Activated naive CD4-positive, alpha-beta T cell treated with anti-CD3 and anti-CD28 coated beads for 36 hours (primary cell): ENCODE measurements at places on chromosomes 6 and 20. TPM values are rescaled to one million over a fixed set of nuclear protein-coding genes. Genes with fewer than 3 reads are reported as not detected.

Gene GABRR1
- not detected for total RNA-seq

- H3K4me3 ChIP-seq = peak overlapping the region; percentile 99
- H3K36me3 ChIP-seq = peaks cover 19% of the 10 kb centered on the region
- H3K27me3 ChIP-seq = no peaks in the 10 kb centered on the region
- no peak for DNase-seq
- peaks cover 57% of the 10 kb centered on the region for H3K4me1 ChIP-seq
These were observed 2.7 kb downstream of the HIVEP2 start for GRCh38 chr6:142942238-142942637.

GRCh38 chr6:41815587-41815986, 28.1 kb downstream of the TOMM6 start:
- no peak overlapping the region for H3K27ac ChIP-seq
- H3K4me3 ChIP-seq = no peak overlapping the region
- no peaks in the 10 kb centered on the region for H3K27me3 ChIP-seq
- DNase-seq = no peak
- no peaks in the 10 kb centered on the region for H3K4me1 ChIP-seq
- no peaks in the 10 kb centered on the region for H3K36me3 ChIP-seq

- H3K4me1 ChIP-seq = peaks cover 31% of the 10 kb centered on the region
- peak; percentile 88 for DNase-seq
- peak overlapping the region; percentile 86 for H3K27ac ChIP-seq
- H3K36me3 ChIP-seq = no peaks in the 10 kb centered on the region
These were observed 118.4 kb upstream of the SGK1 start for GRCh38 chr6:134436281-134436815.

DNA sequence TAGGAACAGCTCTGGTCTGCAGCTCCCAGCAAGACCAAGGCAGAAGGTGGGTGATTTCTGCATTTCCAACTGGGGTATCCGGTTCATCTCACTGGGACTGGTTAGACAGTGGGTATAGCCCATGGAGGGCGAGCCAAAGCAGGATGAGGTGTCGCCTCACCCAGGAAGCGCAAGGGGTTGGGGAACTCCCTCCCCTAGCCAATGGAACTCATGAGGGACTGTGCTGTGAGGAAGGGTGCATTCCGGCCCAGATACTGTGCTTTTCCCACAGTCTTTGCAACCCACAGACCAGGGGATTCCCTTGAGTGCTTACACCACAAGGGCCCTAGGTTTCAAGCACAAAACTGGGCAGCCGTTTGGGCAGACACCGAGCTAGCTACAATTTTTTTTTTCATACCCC, 21.8 kb downstream of the HDDC2 start:
- no peak overlapping the region for H3K27ac ChIP-seq
- peaks cover 29% of the 10 kb centered on the region for H3K4me1 ChIP-seq
- no peaks in the 10 kb centered on the region for H3K27me3 ChIP-seq
- H3K4me3 ChIP-seq = no peak overlapping the region
- H3K36me3 ChIP-seq = peaks cover 79% of the 10 kb centered on the region
- DNase-seq = no peak

DNA sequence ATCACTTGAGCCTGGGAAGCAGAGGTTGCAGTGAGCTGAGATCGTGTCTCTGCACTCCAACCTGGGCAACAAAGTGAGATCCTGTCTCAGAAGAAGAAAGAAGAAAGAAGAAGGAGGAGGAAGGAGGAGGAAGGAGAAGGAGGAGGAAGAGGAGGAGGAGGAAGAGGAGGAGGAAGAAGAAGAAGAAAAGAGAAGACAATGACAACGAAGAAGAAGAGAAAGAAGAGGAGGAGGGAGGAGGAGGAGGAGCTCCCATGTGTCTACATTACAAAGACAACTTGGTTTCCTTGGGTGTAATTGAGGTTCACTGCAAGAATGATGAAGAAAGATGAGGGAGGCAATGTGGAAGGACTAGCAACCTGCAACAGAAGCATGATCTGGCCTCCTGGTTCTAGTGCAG, 21.3 kb upstream of the CEP85L start:
- H3K27me3 ChIP-seq = no peaks in the 10 kb centered on the region
- peaks cover 5% of the 10 kb centered on the region for H3K36me3 ChIP-seq
- H3K4me3 ChIP-seq = peak overlapping the region; percentile 38
- H3K4me1 ChIP-seq = peaks cover 58% of the 10 kb centered on the region

Gene GSTA2
- total RNA-seq = not detected

Gene FAM209B
- 0.95 TPM for total RNA-seq

DNA sequence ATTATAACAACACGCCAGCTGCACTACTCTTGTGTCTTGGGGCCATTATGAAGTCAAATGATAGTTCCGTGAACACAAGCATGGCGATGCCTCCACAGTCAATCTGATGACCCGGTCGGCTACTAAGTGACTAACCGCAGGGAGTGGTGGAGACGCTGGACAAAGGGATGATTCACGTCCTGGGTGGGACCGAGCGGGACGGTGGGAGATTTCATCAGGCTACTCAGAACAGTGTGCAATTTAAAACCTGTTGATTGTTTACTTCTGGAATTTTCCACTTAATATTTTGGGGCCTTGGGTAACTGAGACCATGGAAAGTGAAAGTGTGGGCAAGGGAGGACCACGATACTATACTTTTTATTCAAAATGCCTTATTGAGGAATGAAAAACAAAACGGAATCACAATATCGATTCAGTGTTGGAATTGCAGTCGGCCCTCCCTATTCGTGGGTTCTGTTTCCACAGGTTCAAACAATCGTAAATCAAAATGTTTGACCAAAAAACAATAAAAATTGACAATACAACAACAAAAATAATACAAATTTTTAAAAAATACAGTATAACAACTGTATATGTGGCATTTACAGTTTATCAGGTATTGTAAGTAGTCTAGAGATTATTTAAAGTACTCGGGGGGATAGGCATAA, 66.5 kb downstream of the MYLK4 start:
- H3K27me3 ChIP-seq = no peaks in the 10 kb centered on the region
- no peaks in the 10 kb centered on the region for H3K36me3 ChIP-seq
- H3K4me1 ChIP-seq = no peaks in the 10 kb centered on the region
- no peak for DNase-seq

GRCh38 chr20:34293119-34293518, 10.0 kb downstream of the AHCY start:
- no peaks in the 10 kb centered on the region for H3K27me3 ChIP-seq
- H3K36me3 ChIP-seq = peaks cover 47% of the 10 kb centered on the region
- DNase-seq = no peak
- peaks cover 3% of the 10 kb centered on the region for H3K4me1 ChIP-seq

Gene MEI4
- not detected for total RNA-seq

GRCh38 chr20:3071610-3072529, at the start of gene OXT:
Gene OXT, plus strand, starts transcription at chr20:3071620. Its CDS starts 36 bp downstream, at chr20:3071656.
- no peaks in the 10 kb centered on the region for H3K27me3 ChIP-seq
- peak within 1 kb of the TSS; percentile 77 for H3K4me3 ChIP-seq
- H3K27ac ChIP-seq = peak within 1 kb of the TSS; percentile 53
- no peaks in the 10 kb centered on the region for H3K36me3 ChIP-seq

GRCh38 chr20:34604980-34605788, 46.7 kb downstream of the MAP1LC3A start:
- H3K36me3 ChIP-seq = peaks cover 1% of the 10 kb centered on the region
- peak overlapping the region; percentile 4 for H3K27ac ChIP-seq
- H3K4me3 ChIP-seq = no peak overlapping the region
- peaks cover 5% of the 10 kb centered on the region for H3K4me1 ChIP-seq

Gene FRMD1
- not detected for total RNA-seq

DNA sequence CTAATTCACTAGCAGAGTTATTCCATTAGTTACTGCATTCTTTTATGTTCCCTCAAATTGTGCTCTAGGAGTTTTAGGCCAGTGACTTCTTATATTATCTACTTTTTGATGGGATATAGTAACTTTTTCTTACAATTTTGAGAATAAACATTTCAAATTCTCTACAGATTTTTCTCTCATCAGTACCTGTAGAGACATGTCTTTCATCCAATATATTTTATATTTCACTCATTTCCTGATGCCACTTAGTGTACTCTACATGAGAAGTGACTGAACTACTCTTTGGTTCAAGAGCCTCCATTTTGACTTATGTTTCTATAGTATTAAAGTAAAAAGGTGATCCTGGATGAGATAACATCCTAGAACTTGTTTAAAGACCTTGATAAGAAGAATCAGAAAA, 108.5 kb downstream of the ELOVL4 start:
- H3K27me3 ChIP-seq = peaks cover 18% of the 10 kb centered on the region
- H3K27ac ChIP-seq = no peak overlapping the region

DNA sequence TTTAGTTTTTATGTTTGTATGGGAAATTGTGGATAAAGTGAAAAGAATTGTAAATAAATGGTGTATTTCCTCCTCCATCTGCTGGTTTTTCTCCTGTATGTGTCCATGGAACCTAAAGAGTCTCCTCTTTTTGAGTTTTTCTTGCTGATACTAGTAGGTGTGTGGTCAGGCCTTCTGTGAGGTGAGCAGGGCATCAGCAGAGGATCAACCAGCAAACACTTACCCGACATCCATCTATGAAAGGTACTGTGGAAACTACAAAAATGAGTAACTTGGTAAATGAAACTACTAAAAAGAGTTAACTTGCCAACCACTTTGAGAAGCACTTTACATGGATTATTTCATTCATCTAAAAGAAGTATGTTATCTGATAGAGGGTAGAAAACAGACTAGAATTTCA, 20.9 kb upstream of the RNF8 start:
- DNase-seq = no peak
- no peaks in the 10 kb centered on the region for H3K27me3 ChIP-seq
- H3K36me3 ChIP-seq = peaks cover 11% of the 10 kb centered on the region
- H3K27ac ChIP-seq = no peak overlapping the region
- no peak overlapping the region for H3K4me3 ChIP-seq

Gene ESR1
- 0.52 TPM for total RNA-seq

DNA sequence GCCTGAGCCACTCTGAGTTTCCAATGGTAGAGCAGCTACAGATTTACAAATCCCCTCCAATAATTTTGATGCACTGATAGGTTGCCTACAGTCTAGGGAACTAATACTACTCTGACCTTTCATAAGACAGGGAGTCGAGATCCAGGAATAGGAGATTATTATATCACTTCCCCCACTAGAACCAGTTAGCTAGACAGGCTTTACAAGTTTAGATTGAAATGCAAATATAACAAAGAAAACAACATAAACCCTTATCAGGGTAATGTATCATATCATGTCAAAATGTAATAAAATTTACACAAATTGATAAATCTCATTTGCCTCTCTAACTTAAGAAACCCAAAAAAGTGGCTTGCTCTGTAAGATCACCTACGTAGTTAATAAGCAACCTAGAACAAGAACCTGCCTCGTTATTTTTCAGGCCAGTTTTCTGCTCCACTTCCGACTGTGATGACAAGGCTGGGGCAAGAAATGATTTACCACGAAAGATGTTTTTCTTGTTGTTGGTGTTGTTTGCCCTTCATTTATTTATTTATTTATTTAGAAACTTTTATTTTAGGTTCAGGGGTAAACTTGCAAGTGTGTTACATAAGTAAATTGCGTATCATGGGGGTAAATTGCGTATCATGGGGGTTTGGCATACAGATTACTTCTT, 504.2 kb upstream of the ID4 start:
- H3K27me3 ChIP-seq = no peaks in the 10 kb centered on the region
- no peaks in the 10 kb centered on the region for H3K4me1 ChIP-seq
- no peaks in the 10 kb centered on the region for H3K36me3 ChIP-seq

Gene SLC17A3
- total RNA-seq = not detected

- peaks cover 16% of the 10 kb centered on the region for H3K27me3 ChIP-seq
- no peak for DNase-seq
- no peak overlapping the region for H3K27ac ChIP-seq
- H3K4me1 ChIP-seq = no peaks in the 10 kb centered on the region
- H3K36me3 ChIP-seq = no peaks in the 10 kb centered on the region
- H3K4me3 ChIP-seq = no peak overlapping the region
These were observed 148.5 kb upstream of the ATXN1 start for GRCh38 chr6:16909658-16910360.

- H3K27ac ChIP-seq = no peak overlapping the region
- H3K4me1 ChIP-seq = no peaks in the 10 kb centered on the region
- H3K36me3 ChIP-seq = no peaks in the 10 kb centered on the region
- peaks cover 3% of the 10 kb centered on the region for H3K27me3 ChIP-seq
- H3K4me3 ChIP-seq = no peak overlapping the region
- DNase-seq = no peak
These were observed 132.5 kb upstream of the PHACTR3 start for GRCh38 chr20:59471653-59472421.

GRCh38 chr6:46207174-46207573, 36.4 kb upstream of the ENPP5 start:
- peaks cover 9% of the 10 kb centered on the region for H3K27me3 ChIP-seq
- no peaks in the 10 kb centered on the region for H3K36me3 ChIP-seq
- no peak for DNase-seq

Gene RAMACL
- 0.89 TPM for total RNA-seq

DNA sequence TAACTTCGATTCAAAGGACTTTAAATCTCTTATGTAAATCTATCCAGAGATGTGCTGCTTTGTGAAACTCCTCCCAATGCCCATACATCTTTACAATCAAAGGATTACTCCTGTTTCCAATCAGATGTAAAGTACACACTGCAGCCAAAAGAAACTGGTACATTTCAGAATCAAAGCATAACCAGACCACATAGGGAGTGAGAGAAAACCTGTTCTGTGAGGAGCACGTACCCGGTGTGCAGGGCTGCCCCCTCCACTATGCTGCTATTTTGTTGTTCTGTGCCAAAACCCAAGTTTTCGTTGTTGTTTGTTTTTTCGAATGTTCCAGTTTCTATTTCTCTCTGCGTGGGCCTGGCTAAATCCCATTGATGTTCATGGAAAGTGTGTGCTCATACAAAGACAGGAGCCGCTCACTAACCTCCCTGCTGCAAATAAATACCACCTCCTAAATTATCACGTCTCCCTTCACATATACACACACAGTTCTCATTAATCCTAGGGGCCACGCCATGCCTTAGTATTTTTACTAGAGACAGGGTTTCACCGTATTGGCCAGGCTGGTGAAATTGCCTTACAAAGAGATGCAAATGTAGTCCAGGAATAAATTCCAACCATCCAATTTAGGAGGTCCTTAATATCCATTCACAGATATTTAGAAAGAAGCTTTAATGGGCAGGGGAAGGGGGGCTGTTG, 52.9 kb downstream of the ATP9A start:
- H3K4me1 ChIP-seq = peaks cover 9% of the 10 kb centered on the region
- H3K4me3 ChIP-seq = no peak overlapping the region
- DNase-seq = no peak

GRCh38 chr20:11347738-11348137, 570.0 kb upstream of the BTBD3 start:
- no peaks in the 10 kb centered on the region for H3K27me3 ChIP-seq
- no peak for DNase-seq
- H3K27ac ChIP-seq = no peak overlapping the region
- no peaks in the 10 kb centered on the region for H3K36me3 ChIP-seq

Gene SRSF12
- not detected for total RNA-seq

Gene DLK2
- 0.52 TPM for total RNA-seq

- no peak for DNase-seq
- no peaks in the 10 kb centered on the region for H3K36me3 ChIP-seq
- H3K27me3 ChIP-seq = peaks cover 2% of the 10 kb centered on the region
These were observed 66.6 kb upstream of the SOX4 start for GRCh38 chr6:21526974-21527373.

DNA sequence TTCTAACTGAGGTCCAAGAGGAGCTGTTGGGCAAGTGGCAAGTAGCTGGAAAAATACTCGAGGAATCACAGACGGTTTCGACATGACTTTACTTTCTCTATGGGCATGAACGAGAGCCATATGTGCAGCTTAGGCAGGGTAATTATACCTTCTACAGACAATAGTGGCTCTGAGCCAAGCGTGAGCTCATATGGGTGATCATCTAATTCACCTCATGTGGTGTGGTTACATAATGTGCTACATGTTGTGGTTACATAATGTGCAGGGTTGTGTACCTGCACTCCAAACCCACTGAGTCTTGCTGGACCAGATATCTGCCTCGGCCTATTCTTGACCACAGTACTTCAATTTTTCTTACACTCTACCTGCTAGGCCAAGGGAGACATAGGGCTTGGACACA, 771.7 kb upstream of the EYS start:
- H3K36me3 ChIP-seq = no peaks in the 10 kb centered on the region
- H3K27me3 ChIP-seq = no peaks in the 10 kb centered on the region
- no peak overlapping the region for H3K4me3 ChIP-seq

- H3K27ac ChIP-seq = no peak overlapping the region
- no peaks in the 10 kb centered on the region for H3K27me3 ChIP-seq
- peaks cover 3% of the 10 kb centered on the region for H3K36me3 ChIP-seq
These were observed 28.8 kb upstream of the ZBP1 start for GRCh38 chr20:57648878-57649616.
